Keratinocyte (primary cell): ENCODE measurements at places on chromosomes 7 and 10.
A peak's percentile ranks its signal among the peaks of the same experiment; 100 is the strongest.

DNA sequence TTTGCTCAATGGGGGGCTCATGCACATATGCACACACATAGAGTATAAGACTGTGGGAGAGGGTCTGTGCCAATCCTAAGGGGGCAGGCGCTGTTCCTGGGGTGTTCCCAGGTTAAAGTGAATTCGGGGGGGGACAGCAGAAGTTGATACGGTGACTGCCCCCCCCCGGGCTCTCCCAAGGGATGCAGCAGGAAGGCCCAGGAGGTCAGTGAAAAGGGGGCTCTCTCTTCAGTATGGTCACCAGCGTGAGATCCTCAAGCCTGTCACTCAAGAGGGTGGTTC, 32.4 kb downstream of the SPDYE6 start:
- DNase-seq: no peak

GRCh38 chr7:734808-735207, 7.7 kb upstream of the PRKAR1B start:
- DNase-seq: no peak

DNA sequence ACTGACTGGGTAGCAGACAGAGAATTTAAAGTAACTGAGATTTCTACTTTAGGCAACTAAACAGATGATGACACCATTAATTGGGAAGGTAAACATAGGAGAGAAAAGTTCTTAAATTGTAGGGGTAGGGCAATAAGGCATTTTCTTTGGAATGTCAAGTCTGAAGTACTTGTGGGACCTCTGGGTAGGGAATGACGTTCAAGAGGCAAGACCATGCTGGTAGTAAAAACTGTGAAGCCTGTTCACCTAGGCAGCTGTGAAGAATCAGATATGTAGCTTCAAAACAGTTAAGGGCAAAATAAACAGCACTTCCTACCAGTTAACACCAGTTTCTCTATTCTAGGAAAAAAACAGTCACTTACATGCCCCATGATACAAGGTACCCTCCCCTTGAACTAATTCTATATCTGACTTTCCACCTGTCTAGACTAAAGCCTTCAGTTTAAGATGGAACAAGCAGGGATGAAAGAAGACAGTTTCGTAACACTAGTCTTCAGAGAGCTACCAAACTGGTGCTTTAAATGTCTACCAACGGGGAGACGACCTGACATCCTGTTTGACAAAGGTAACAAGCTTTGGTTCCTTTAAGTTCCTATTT, 63.1 kb upstream of the KCNIP2 start:
- DNase-seq: no peak

- no peak for DNase-seq
Observed at GRCh38 chr7:98826811-98827231, 43.0 kb downstream of the TMEM130 start.

DNA sequence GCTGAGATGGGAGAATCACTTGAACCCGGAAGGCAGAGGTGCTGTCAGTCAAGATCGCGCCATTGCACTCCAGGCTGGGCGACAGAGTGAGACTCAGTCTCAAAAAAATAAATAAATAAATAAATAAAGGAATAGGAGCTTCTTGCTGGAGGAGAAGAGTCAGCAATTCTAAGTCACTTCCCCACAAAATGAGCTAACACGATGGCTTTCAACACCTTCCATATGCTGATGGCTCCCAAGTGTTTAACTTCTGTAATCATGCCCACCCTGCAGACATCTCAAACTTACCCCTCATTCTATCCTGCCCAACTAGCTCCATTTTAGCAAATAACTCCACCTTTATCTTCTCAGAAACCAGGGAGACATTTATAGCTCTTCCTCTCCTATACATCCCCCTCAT, 21.2 kb downstream of the PSAP start:
- DNase-seq: no peak

- peak; percentile 44 for DNase-seq
Observed at GRCh38 chr7:105871142-105871541, 5.3 kb downstream of the ATXN7L1 start.

DNA sequence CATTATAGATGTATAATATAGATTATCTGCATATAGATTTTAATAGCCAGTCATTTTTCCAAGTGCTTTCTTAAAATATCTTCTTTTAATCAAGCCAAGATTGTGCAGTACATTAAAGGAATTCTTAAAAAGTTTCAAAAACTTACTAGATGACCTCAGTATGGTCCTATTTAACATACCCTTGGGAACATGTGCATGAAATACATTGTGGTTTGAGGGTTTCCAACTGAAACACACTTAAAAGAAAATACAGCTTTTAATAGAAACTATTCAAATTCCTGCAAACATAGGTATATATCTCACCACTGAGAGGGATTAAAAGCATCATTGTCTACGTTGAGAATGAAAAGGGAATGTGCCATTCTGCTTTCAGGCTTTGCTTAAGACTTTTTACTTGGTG, 364.9 kb downstream of the SUGCT start:
- DNase-seq: no peak

- DNase-seq: no peak
Observed at GRCh38 chr10:21528236-21529031, 3.0 kb upstream of the SKIDA1 start.

DNA sequence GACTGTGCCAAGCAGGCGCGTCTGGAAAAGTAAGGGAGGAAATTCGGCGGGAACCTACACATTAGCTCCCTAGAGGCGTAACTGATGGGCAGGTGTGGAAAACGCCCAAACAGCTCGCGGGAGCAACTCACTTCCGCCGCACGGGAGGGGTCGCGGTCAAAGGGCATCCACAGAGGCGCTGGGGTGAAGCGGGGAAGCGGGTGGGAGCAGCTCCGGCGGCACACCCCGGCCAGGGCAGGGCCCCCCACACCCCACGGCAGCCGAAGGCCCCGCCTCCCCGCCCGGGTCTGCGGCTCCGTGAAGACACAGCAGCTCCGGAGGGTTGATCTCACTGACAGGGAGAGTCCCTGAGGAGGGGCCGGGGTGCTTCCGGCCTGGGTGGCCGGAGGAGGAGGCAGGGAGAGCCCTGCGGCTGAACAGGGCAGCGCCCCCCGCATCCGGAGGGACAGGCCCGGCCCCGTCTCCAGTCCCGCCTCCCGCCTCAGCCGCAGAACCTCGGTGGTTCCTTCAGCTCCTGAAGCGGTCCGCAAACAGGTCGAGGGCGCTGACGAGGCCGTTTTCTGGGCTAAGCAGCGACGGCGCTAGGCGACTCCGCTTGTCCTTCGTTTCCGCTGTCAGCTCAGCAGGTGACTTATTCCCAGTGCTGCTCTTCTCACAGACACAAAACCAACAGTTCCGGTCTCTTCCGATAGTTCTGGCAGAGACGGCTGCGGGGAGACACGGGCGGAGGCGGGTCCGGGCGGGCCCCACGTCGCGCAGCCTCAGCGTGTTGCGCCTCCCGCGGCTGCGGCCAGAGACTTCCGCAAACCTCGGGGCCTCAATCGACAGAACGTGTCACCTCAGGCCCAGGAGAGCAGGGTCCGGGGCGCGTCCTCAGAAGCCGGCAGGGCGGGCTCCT, 276.1 kb downstream of the DNAJB6 start:
- no peak for DNase-seq

DNA sequence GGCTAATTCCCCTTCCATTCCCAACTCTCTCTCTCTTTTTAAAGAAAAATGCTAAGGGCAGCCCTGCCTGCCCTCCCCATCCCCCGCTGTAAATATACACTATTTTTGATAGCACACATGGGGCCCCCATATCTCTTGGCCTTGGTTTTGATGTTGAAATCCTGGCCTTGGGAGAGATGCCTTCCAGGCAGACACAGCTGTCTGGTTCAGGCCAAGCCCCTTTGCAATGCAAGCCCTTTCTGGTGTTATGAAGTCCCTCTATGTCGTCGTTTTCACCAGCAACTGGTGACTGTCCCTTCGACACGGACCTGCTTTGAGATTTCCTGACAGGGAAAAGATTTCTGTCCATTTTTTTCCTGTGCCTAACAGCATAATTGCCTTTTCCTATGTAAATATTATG, 3.0 kb downstream of the ADRA2A start:
- no peak for DNase-seq

DNA sequence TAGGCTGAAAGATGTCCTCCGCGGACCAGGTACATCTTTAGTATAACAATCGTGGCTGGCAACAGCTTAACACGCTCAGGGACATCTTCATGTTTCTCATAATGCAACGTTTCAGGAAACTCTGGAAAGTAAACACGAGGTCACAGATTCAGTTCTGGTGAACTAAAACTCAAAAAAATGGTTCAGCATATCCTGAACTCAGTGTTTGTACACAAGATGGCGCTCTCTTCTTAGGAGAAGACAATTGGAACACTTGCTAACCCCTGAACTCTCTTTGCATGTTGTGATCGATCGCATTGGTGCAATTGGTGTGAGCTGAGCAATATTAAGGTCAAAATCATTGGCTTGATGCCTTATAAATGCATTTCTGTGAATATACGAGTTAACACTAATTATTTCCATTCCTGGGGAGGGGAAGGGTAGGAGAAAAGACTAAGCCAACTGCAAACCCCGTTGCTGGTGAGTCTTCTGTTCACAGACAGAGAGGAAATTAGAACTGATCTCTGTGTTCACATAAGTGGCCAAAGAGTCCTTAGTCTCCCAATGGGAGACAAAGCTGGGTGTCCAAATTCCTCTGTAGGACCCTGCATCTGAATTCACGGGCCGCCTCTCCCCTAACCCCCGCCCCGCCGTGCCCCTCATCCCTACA, 52.6 kb upstream of the FAM180A start:
- no peak for DNase-seq

GRCh38 chr7:92639966-92640365, 49.8 kb upstream of the FAM133B start:
- no peak for DNase-seq

DNA sequence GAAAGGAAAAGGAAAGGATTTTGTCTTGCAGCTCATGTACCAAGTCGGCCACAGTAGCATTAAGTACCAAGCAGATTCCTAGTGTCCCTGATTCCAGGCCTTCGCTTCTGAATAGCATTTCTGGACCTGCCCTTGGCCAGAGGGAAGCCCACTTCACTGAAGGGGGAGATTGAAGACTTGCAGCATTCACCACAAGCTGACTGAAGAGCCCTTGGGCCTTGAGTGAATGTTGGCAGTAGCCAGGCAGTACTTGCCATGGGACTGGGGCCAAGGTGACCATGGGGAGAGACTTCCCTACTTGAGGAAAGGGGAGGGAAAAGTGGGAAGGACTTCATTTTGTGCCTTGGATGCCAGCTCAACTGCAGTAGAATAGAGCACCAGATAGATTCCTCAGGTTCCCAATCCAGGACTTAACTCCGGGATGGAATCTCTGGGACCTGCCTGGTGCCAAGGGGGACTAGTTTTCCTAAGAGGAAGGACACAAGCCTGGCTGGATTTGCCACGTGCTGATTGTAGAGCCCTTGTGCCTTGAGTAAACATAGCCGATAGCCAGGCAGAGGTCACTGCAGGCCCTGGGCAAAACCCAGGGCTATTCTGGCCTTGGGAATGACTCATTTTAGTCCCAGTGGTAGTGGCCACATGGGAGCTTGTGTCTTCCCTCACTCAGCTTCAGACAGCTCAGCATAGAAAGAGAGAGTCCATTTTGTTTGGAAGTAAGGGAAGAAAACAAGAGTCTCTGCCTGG, 141.7 kb upstream of the KCND2 start:
- DNase-seq: no peak

DNA sequence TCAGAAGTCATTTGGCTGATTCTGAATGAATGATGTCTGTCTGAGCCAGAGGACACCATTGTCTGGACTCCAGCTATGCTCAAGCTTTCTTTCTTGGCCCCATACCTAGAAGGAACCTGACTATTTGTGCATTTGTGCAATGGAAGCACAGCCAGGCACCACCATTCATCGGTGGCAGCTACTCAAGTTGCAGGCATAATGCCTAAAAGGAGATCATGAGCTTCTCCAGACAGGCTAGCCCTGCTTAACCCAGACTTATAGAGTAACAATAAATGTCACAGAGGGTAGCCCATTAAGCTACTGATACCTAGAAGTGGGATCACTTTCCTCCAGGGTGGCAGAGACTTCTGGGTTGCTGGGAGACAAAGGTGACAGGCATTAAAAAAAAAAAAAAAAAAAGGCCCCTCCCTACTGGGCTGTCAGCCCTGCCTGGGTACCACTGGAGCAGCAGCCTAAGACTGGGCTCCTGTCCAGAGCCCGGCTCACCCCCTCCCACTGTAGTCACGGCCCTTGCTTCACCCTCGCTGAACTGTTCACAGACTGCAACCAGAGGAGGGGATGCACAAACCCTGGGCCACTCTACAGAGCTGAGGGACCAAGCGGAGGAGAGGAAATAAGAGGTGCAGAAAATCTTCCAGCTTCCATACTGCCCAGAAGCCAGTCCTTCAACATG, 75.4 kb upstream of the ATP6V0A4 start:
- DNase-seq: no peak

GRCh38 chr10:59057345-59057744, 119.1 kb upstream of the PHYHIPL start:
- no peak for DNase-seq

GRCh38 chr7:132643302-132643701, 67.0 kb upstream of the PLXNA4 start:
- no peak for DNase-seq

DNA sequence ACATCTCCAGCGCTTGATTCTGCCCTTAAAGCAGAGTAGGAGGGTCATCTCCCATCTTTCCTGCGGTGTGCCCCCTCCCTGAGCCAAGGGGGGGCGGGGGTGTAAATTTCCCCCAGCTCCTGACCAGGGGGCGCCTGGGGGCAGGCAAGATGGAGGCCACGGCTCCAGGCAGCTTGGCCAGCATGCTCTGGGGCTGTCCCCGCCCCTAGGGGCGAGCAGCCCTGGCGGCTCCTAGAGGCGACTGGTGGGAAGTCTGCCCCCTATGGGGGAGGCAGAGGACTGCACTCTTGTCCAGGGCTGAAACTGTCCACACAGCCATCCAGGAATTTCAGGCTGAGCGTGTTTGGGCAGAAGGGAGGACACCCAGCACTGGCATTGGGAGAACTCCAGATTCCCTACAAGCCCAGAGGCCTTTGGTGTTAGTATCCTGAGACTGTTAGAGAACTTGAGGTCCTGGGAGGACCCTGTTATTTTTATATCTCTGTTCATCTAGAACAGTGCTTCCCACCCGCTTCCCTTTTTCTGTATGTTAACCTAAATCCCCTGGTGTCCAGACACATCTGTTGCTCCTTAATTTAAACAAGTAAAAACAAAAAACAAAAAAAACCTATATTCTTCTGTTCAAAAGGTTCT, 4.6 kb downstream of the STRA8 start:
- DNase-seq: no peak

DNA sequence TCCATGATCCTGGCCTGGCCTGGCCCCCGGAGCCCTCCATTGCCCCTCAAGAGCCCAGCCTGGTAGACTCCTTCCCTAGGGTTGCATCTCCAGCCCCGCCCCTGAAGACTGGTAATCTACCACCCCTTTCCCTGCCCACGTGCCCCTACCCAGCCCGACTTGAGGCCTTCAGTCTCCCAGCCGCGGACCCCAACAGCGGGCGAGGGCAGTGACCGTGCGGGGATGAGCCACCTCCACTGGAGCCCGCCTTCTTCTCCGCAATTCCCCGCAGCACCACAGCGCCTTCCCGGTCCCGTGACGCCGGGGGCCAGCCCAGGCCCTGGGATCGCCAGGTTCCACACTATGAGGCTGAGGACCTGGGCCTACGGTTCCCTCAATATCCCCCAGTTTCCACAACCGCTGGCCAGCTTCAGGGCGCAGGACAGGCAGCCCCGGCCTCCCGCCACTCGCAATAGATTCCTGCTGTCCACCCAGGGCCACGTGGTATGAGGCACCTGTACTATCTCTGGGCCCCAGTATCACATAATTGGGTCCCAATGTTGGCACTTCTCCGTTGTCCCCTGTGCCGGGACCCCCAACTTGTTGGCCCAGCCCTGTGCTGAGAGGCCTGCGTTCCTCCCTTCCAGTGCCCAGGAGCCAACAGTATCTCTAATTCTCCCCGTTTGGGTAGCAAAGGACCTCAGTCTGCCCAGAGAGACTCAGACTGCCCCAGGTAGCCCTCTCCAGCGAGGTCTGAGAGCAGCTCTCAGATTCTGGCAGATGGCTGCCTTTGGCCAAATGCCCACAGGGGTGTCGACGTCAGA, 1.1 kb upstream of the GPRIN2 start:
- no peak for DNase-seq
